ENCODE measurements at places on chromosomes 1 and 21. TPM values are rescaled to one million over a fixed set of nuclear protein-coding genes. Genes with fewer than 3 reads are reported as not detected.

GRCh38 chr21:43741423-43742096 is 22.6 kb downstream of the PDXK start:
- no peaks in the 10 kb centered on the region for H3K36me3 ChIP-seq
- H3K4me3 ChIP-seq = no peak overlapping the region
- no peaks in the 10 kb centered on the region for H3K27me3 ChIP-seq
- 0 out of 2 replicates have a peak, but pooled peaks cover 3% of the 10 kb centered on the region for H3K4me1 ChIP-seq
- DNase-seq = peak; percentile 51

- no peaks in the 10 kb centered on the region for H3K36me3 ChIP-seq
- no peaks in the 10 kb centered on the region for H3K4me1 ChIP-seq
- no peaks in the 10 kb centered on the region for H3K27me3 ChIP-seq
These were observed 730.7 kb upstream of the ZP4 start for GRCh38 chr1:238621405-238621804.

GRCh38 chr1:84398175-84399155 is at the start of gene DNASE2B:
Gene DNASE2B (plus strand): TSS chr1:84398484. CDS start chr1:84398565, 81 bp downstream.
- no peak within 1 kb of the TSS for H3K4me3 ChIP-seq
- no peak within 1 kb of the TSS for H3K27ac ChIP-seq
- H3K4me1 ChIP-seq = no peaks in the 10 kb centered on the region
- H3K27me3 ChIP-seq = no peaks in the 10 kb centered on the region
- DNase-seq = peak; percentile 9

ARMH1 gene
- polyA plus RNA-seq = not detected

DNA sequence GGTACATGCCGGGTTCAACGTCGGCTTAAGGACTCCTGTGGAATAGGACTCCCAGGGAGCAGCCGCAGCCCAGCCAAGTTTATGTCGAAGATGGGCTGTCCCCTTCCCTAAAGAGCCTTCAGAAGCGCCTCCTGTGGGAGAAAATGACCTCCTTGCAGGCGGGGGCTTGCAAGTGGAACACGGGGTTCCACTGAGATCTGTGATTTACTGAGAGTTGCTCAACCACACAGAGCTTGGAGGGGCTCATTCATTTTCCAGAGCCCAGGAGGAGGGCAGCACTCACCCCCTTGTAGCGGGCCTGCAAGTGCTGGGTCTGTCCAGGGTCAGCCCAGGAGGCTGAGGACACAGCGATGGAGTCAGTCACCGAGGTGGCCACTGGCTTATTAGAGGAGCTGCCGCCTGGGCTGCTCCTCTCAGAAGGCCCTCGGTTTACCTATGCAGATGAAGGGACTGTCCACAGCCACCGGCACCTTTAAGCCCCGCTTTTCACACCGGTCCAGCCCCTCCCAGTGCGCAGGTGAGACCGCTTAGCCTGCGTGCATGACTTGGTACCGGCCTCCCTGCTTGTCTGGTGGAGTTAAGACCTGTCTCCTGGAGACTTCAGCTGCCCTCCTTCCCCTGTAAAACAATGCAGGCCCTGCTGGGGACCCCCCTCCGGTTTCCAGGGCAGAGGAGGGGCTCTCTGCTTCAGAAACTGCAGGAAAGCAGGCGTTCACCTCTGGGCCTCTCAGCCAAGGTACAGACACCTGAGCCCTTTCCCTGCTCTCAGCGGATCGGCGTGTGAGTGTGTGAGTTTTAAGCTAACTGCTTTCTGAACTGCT is 57.5 kb downstream of the ATP5PO start:
- H3K36me3 ChIP-seq = no peaks in the 10 kb centered on the region
- no peak overlapping the region for H3K27ac ChIP-seq
- H3K27me3 ChIP-seq = no peaks in the 10 kb centered on the region
- DNase-seq = peak; percentile 37
- no peak overlapping the region for H3K4me3 ChIP-seq

MAB21L3 gene
- polyA plus RNA-seq = not detected

CSF3R gene
- polyA plus RNA-seq = not detected

GRCh38 chr1:15282038-15282437 is 35.0 kb downstream of the FHAD1 start:
- DNase-seq = no peak
- H3K4me1 ChIP-seq = no peaks in the 10 kb centered on the region
- H3K27ac ChIP-seq = no peak overlapping the region
- no peaks in the 10 kb centered on the region for H3K27me3 ChIP-seq
- H3K4me3 ChIP-seq = no peak overlapping the region
- H3K36me3 ChIP-seq = no peaks in the 10 kb centered on the region

FYB2 gene
- not detected for polyA plus RNA-seq

IL10 gene
- polyA plus RNA-seq = not detected

KMO gene
- polyA plus RNA-seq = 0.05 TPM

HHAT gene
- 0.17 TPM for polyA plus RNA-seq

GRCh38 chr1:61186753-61187152 is 104.4 kb downstream of the NFIA start:
- H3K4me3 ChIP-seq = no peak overlapping the region
- H3K27me3 ChIP-seq = no peaks in the 10 kb centered on the region
- DNase-seq = no peak
- H3K36me3 ChIP-seq = no peaks in the 10 kb centered on the region

DNA sequence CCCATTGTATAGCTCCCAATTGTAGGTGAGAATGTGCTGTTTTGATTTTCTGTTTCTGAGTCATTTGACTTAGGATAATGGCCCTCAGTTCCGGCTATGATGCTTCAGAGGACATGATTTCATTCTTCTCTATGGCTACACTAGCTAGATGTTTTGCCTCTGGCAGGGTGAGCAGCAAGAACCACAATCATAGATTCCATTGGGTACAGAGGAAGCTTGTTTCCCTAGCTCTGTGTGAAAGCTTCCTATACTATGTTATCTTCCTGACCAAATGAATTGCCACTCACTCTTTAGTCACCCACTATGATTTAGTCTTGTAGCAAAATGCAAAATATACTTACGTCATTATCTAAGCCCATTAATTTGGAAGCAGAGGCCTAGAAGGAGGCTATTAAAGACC is 616.3 kb downstream of the PLA2G4A start:
- peaks cover 22% of the 10 kb centered on the region for H3K4me1 ChIP-seq
- DNase-seq = no peak
- H3K36me3 ChIP-seq = no peaks in the 10 kb centered on the region
- H3K4me3 ChIP-seq = no peak overlapping the region
- no peaks in the 10 kb centered on the region for H3K27me3 ChIP-seq

DNA sequence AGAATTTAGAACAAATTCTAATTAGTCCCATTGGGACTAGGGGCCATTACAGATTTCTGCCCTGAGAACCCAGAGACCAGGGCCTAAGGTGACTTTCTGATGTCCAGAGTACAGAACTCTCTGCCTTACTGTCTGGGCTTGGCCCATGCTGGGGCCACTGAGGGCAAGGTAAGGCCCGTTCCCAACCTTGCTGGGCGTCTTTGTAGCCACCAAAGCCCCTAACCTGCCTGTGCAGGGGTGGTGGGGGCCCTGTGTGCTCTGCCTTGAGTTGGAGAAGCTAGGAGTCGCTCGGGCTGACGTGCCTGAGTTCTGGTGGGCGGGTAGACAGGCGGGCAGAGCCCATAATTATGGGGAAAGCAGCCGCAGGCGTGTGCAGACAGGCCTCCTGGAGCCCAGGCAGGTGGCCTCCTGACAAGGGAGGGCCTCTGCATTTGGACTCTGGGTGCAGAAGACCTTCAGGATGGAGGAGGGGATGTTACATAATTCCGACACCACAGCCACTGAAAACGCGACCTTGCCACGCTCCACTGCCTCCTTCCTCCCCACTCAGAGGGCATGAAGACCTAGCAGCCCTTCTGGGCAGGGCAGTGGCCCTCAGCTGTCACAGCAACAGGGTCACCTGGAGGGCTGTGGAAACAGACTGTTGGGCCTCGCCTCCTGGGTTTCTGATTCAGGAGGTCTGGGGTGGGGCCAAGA is 239.9 kb upstream of the TMEM51 start:
- no peaks in the 10 kb centered on the region for H3K36me3 ChIP-seq
- H3K4me1 ChIP-seq = peaks cover 9% of the 10 kb centered on the region
- H3K4me3 ChIP-seq = no peak overlapping the region
- DNase-seq = no peak
- no peak overlapping the region for H3K27ac ChIP-seq

LIN28A gene
- 648 TPM for polyA plus RNA-seq

DNA sequence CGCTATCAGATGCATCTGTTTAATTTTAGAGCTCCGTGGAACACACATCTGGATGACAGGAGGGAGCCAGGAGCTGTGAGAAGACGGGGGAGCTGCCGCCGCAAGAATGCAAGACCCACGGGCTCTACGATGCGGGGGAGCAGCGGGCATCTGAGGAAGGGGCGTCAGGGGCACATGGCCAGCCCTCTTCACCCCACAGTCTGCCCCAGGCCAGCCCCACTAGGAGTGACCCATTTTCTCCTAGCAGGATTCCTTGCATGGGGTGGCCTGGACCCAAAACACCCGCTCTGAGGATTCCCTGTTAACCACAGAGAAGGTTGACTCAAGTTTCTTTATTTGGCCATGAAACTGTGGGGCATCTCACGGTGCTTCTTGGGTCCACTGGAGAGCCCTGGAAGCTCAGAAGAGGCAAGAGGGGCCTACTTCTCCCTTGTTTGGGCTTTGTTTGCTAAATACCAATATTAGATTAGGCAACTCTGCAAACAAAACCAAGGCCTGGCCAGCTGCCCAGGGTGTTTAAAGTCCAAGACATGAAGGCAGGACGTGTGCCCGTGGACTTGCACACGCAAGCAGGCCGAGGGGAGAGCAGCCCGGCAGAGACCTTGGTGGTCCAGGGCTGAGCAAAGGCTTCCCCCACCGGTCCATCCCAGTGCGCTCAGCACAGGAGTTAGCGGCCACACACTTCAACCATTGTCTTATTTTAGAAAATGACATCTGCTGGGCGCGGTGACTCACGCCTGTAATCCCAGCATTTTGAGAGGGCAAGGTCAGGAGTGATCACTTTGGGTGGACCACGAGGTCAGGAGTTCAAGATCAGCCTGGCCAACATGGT is 89.8 kb downstream of the DHRS3 start:
- H3K36me3 ChIP-seq = no peaks in the 10 kb centered on the region
- no peaks in the 10 kb centered on the region for H3K4me1 ChIP-seq
- H3K27ac ChIP-seq = no peak overlapping the region

DNA sequence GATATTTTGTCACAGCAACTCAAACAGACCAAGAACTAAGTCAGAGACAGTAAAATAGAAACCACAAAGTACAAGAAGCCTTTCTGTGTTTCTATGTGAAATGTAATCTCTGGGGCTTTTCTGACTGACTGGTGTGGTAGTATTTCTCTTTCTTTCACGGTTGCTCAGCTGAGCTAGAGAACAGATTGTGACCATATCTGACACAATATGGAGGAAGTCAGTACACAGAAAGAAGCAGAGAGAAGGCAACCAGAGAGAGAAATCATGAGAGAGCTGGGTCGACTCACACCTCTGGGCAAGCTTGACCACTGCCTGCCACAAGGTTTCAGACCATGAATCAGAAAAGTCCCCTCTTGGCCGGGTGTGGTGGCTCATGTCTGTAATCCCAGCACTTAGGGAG is 208.9 kb upstream of the GREM2 start:
- no peak overlapping the region for H3K27ac ChIP-seq
- no peak for DNase-seq
- no peaks in the 10 kb centered on the region for H3K36me3 ChIP-seq
- H3K4me1 ChIP-seq = no peaks in the 10 kb centered on the region

DNA sequence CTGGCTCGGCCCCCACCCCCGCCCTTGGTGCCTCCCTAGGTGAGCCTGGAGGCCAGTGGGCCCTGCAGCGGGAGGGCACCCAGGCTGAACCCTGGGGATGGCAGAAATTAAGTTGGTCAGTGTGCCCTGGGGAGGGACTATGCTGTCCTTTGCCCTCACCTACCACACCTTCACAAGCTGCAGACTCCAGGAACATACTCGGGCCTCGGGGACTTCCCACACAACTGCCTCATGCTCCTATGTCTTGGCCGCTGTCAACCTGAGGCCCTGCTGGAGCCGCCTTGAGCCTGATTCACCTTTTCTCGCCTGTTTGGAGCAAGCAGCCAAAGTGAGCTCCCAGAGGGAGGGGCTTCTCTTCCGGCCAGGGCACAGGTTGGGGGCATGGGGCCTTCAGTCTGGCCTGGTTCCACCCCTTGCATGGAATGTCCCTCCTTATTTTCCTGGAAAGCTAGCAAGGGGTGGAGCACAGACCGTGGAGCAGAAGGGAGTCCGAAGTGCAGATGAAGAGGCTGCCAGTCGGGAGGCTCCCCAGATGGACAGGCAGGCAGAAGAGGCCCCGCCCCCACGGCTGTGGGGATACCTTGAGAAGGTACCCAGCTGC is 24.7 kb downstream of the KNCN start:
- H3K4me1 ChIP-seq = peaks cover 45% of the 10 kb centered on the region
- no peaks in the 10 kb centered on the region for H3K36me3 ChIP-seq
- H3K27me3 ChIP-seq = peaks cover 100% of the 10 kb centered on the region
- peak; percentile 72 for DNase-seq
- H3K4me3 ChIP-seq = peak overlapping the region; percentile 43
